ENCODE measurements at places on chromosomes 11 and 22.

DNA sequence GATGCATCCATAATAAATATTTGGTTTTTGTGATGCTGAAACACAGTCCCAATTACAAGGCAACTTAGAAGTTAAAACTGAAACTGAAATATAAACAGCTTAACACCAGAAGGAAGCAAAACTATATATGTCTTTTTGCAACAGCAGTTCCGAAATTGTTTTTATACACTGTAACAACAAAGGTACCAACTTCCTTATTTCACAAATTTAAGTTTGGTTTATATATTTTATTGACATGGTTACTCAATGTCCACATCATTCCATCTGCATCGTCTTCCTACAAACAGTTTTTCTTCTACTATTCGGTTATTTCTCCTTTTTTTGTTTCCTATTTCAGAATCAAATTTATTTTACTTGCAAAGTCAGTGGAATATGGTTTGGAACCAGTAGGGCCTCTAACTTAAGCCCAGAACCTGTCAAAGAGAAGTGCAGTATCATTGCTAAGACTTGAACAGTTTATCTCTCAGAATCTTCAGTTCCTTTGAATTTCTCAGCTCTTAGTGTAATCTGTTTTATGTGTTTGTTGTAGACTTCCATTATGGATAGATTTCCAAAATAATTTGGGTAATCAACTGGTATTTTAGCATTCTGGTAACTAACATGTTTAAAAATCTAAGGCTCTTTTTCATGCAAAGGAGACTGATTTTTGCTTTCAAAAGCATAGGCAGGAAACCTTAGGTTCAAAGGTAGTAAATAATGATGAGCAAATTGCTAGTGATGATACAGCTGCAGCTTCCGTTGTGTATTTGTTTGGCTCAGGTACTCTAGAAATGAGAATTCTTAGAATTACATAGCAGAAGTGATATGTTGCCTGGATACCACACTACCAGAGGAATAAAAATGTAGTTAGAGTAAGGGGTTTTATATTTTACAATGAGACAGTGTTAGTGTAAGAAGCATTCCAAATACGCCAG, 8.2 kb upstream of the HSPA8 start:
- DNase-seq: no peak

DNA sequence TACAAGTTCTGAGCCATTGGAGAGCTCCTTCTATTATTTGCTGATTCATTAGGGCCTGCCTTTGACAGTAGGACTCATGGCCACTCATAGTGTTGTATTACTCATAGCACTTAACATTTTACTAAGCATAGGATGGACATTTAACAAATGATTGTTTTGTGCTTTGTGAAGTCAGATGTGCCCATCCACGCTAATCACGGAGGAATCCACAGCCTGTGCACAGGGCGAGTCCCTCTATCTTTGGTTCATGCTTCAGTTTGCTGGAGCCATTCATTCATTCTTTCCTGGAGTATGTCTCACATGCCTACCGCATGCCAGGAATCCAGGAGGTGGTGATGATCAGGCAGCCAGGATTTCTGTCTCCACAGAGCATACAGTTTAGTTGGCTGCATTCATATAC, 254.1 kb downstream of the NTM start:
- DNase-seq: no peak

- DNase-seq: no peak
These were observed 10.6 kb upstream of the NDUFA6 start for GRCh38 chr22:42101199-42101598.

DNA sequence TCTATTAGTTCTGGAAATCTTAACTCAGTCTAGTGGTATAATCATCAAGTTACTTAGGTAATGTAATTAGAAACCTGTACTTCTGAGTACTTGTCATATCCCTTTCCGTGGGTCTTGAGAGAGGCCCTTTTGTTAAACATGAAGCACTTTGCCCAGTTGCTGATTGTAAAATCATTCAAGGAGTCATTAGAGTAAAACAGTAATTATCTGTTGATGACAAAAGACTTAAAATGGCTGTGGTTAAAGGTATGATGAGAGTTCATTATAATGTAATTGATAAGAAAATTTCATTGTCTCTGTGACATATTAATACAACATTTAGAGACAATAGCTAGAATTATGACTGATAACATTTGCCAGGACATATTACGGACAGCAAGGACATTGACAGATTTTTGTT, 34.3 kb downstream of the PRR5L start:
- no peak for DNase-seq

- DNase-seq: peak; percentile 65
These were observed 15.2 kb downstream of the BCL9L start for GRCh38 chr11:118910309-118911112.

All from dermis blood vessel endothelial cell (primary cell).